Activated naive CD8-positive, alpha-beta T cell treated with anti-CD3 and anti-CD28 coated beads, Interleukin-2, amount 50 U/mL, for 24 hours (primary cell): ENCODE measurements at places on chromosomes 12 and 14.

DNA sequence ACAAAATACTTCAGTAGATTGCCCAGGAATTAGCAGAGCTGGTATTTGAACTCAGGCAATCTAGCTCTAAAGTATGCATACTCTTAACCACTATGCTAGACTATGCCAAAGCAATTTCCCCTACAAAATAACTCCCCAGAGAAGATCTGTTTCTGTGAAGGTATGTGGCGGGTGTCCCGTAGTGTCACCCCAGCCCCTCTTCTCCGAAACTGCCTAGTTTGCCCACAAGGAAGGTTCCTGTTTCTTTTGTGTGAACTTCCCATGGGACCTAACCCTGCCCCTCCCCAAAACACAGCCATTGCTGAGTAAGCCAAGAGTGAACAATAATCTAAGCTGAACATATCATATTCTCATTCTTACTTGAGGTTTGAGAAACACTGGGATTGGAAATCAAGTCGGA lies 15.5 kb upstream of the RAP1B start:
- no peak for DNase-seq

- DNase-seq, result no peak
Measured at GRCh38 chr12:2696136-2696535, 98.6 kb upstream of the FKBP4 start.

DNA sequence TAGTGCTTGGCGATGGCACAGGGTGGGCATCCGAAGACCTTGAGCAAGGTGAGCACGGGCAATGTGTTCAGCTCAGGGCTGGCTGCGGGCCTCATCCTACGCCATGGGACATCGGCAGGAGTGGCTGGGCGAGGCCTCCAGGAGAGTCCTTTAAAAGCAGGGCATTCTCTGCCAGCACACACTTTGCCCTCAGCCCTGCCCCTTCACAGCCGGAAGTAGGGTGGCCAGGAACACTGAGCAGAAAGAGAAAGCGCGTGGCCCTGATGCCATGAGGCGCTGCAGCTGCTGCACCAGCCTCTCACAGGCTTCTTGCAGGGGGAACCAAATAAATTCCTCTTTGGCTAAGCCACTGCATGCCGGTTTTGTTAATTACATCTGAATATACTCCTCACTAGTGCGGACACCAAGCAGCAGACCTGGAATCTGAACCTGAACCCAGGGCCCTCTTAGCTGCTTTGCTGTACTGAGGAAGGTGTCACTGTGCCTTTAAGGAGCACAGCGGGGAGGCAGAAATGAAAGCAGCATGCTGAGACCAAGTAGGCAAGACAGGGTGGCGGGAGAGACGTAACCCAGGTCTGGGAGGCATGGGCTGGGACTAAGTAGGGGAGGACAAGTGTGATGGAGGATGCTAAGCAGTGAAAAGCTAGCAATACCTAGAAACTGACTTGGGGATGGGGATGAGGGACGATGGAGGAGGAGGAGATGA lies 155.2 kb downstream of the TTC7B start:
- DNase-seq, result no peak

GRCh38 chr12:84856156-84856900 lies 56.3 kb downstream of the SLC6A15 start:
- no peak for DNase-seq

DNA sequence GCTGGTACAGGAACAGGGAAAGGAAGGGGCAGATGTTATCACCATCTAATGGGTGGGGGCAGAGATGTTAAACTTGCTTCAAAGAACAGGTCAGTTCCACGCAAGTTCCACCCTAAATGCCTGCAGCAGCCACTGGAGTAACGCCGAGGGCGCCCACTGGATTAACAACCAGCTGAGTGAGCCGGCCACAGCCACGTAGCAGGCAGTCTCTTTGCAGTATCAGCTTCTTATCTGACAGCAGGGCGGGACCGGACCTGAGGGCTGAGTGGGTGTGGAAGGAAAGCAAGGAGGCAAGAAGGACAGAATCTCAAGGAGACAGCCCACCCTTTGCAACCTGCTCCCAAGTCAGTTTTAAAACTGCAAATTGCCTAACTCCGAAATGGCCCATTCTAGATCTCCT lies 38.4 kb upstream of the FOXN3 start:
- no peak for DNase-seq

GRCh38 chr12:1551496-1551895 lies 42.9 kb downstream of the FBXL14 start:
- no peak for DNase-seq

DNA sequence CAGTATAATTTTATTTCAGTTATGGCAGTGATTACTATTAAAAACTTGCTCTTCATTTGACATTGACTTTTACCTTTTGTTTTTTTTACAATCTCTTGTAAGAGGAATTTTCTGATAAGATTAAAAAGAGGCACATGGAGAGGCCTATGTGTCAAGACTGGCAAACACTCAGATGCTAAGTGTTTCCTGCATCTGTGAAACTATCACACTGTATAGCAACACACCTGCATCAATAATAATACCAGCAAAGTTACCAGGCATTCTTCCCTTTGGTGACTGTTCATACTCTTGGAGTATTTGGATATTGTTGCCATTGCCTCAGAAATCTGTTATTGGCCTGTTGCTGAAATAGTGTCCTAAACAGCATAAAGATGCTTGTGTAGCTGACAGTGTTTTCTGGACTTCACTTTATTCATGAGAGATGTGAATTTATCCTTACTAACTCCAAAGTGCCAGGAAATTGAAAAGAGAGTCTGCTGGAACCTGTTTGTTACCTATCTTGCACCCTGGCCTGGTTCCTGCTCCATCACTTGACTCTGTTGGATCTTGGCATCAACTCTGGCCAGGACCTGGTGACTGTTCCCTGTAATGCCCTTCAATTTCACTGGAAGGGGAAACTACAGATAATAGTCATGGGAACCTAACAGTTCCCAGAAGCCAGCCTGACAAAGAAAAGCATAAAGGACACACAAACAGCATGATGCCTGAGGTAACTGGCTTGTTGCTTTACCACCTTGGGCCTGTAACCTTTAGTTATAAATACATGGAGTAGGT lies 19.8 kb downstream of the SLC16A7 start:
- no peak for DNase-seq

DNA sequence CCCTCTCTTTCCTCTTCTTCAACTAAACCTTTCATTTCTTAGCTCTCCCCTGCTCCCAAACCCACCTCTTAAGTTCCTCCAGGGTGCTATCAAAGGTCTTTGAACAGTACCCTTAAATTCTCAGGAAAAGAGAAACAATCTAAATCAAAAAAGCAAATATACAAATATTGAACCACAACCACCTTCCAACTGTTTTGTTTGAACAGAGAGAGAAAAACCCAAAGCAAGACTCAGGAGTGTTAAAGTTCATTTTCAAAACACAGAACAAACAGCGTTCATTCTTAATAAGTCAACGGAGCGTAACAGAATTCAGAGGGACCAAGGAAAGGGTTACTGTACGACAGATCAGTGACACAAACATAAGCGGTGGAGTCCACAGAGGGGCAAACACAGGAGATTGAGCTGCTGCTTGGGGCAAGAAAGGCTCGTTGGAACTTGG lies 73.3 kb downstream of the NDUFA12 start:
- DNase-seq, result no peak

DNA sequence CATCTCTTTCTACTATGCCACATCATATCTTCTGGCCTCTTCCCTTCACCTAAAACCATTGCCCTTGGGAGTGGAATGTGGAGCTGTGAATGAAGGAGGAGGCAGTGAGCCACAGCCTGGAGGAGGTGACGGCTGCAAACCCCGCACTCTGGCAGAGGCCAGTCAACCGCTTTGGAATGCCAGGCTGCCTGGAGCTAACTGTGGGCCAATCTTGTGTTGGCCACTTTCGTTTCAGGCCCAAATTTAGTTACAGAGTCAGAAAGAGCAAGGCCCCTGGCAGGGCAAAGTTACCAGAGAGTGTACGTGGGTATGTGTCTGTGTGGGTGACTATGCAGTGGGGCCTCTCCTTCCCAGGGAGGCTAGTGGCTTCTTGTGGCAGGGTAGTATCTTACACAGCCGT lies 40.1 kb downstream of the CACNA1C start:
- no peak for DNase-seq

- DNase-seq, result peak; percentile 87
Measured at GRCh38 chr12:98516111-98516873, 902 bp downstream of the TMPO start.
